ENCODE measurements at places on chromosomes 13 and 19. TPM values are rescaled to one million over a fixed set of nuclear protein-coding genes. Genes with fewer than 3 reads are reported as not detected.

- no peak for DNase-seq
Observed at GRCh38 chr13:52353193-52353592, 52.8 kb downstream of the THSD1 start.

GRCh38 chr19:47730521-47730889 is 14.8 kb upstream of the NOP53 start:
- DNase-seq = no peak

- DNase-seq = no peak
Observed at GRCh38 chr13:57582032-57582431, 49.5 kb upstream of the PCDH17 start.

GRCh38 chr13:51576754-51577153 is 7.5 kb upstream of the WDFY2 start:
- no peak for DNase-seq

DNA sequence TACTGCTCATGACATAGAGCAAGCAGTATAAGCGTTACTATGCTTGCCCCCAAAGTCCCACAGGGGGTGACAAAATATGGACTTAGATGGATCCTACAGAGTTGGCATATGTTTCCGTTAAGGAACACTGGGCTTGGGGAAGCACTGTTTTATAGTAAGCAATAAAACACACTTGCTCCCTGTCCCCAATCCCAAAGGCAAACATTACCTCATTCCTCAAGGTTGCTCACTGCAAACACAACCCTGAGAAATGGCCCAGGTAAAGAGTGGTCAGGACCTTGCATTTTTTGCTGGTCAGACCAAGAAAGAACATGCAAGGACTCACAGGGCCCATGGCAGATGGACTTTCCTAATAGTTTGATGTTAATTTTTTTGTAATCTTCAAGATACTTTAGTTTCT is 32.3 kb downstream of the UGGT2 start:
- no peak for DNase-seq

DNA sequence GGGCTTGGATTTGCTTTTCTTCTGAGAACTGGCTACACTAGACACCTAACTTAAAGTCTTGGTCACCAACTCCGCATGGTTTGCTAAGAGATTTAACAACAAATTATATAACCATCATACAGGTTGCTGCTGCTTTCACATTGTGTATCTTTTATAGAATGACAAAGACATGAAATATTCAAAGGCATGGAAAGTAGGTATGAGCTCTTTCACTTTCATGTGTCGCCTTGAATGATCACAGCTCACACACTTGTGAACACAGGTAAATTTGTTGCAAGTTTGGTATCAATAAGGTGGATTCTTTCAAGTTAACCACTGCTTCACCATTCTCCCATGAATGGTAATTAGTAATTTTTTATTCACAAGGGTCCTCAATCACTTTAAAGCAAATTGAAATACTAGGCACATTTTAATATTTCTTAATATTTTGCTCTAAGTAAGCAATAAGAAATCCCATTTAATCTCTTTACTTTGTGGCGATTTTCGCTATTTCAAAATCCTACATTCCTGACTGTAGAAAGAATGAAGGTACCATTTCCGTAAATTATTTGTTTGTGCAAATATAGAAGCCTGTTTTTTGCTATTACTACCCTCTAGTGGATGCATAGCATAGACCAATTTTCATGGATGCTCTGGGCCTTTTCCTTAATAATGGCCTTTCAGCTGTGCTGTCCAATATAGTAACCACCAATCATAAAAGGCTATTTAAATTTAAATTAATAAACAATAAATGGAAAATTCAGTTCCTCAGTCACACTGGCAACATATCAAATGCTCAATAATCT is 45.5 kb upstream of the FREM2 start:
- no peak for DNase-seq

GRCh38 chr13:111947876-111948275 is 119.1 kb upstream of the SOX1 start:
- peak; percentile 67 for DNase-seq

- DNase-seq = no peak
Observed at GRCh38 chr13:22240716-22241115, 569.8 kb downstream of the FGF9 start.

DNA sequence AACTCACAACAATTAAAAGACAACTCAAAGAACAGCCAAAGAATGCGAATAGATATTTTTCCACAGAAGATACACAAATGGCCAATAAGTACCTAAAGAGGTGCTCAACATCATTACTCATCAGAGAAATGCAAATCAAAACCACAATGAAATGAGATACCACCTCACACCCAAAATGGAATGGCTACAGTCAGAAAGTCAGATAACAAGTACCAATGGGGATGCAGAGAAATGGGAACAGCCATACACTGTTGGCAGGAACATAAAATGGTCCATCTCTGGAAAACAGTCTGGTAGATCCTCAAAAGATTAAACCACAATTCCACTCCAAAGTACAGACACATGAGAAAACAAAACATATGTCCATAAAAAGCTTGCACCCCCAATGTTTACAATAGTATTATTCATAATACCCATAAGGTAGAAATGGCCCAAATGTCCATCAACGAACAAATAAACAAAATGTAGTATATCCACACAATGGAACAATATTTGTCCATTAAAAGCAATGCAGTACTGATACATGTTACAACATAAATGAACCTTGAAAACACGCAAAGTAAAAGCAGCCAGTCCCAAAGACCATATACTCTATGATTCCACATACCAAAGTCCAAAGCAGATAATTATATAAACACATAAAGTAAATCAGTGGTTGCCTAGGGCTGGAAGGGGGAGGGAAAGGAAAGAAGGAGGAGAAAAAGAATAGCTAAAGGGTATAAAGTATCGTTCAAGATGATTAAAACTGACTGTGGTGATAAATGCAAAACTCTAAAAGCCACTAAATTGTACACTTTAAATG is 19.6 kb downstream of the USP12 start:
- DNase-seq = no peak

GRCh38 chr13:99347911-99348451 is 40.8 kb upstream of the GPR183 start:
- no peak for DNase-seq

- no peak for DNase-seq
Observed at GRCh38 chr13:97259798-97260714, 37.9 kb downstream of the MBNL2 start.

GRCh38 chr19:4042731-4043082 is 24.0 kb downstream of the ZBTB7A start:
- DNase-seq = no peak

Gene GRAMD1A
- 16.3 TPM for total RNA-seq

Gene PSG1
- not detected for total RNA-seq

Gene KIR3DL1
- total RNA-seq = not detected

Gene OVOL3
- total RNA-seq = not detected

Gene PLIN5
- total RNA-seq = 7.1 TPM

Gene ZFP82
- 1.2 TPM for total RNA-seq

Gene CGB1
- total RNA-seq = not detected

Gene C19orf73
- total RNA-seq = 5.2 TPM

Gene PNMA8B
- total RNA-seq = 2.5 TPM

Gene CLEC11A
- 5.8 TPM for total RNA-seq

Gene GSX1
- total RNA-seq = not detected

Gene TLE6
- 1.4 TPM for total RNA-seq

Gene ZNF836
- 7.3 TPM for total RNA-seq

Gene TPTE2
- not detected for total RNA-seq

Gene HIPK4
- total RNA-seq = not detected

Gene LDLR
- 169 TPM for total RNA-seq
